ENCODE measurements at places on chromosomes 7 and 10.
A peak's percentile ranks its signal among the peaks of the same experiment; 100 is the strongest.

- H3K27me3 ChIP-seq, result no peaks in the 10 kb centered on the region
- H3K36me3 ChIP-seq, result no peaks in the 10 kb centered on the region
- H3K4me1 ChIP-seq, result no peaks in the 10 kb centered on the region
- no peak overlapping the region for H3K4me3 ChIP-seq
- no peak overlapping the region for H3K27ac ChIP-seq
- no peak for DNase-seq
Observed at GRCh38 chr10:16933783-16934182, 116.6 kb upstream of the RSU1 start.

- DNase-seq, result peak; percentile 58
- peaks cover 75% of the 10 kb centered on the region for H3K36me3 ChIP-seq
- H3K27me3 ChIP-seq, result no peaks in the 10 kb centered on the region
- peak overlapping the region; percentile 52 for H3K4me3 ChIP-seq
- H3K27ac ChIP-seq, result peak overlapping the region; percentile 95
- H3K4me1 ChIP-seq, result peaks cover 85% of the 10 kb centered on the region
Observed at GRCh38 chr10:69344591-69345252, 66.4 kb downstream of the HK1 start.

DNA sequence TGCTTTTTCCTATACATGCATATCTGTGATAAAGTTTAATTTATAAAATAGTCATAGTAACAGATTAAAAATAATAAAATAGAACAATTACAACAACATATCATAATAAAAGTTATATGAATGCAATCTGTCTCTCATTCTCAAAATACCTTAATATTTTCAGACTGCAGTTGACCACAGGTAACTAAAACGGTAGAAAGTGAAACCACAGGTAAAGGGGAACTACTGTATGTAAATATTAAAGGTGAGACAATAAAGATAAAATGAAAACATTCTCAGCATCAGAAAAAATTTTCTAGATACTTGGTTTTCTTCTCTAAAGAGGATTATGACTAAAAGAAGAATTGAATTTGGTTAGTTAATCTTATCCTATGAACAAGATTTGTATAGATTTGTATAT, 6.0 kb downstream of the FKBP14 start:
- peaks cover 5% of the 10 kb centered on the region for H3K36me3 ChIP-seq
- no peak overlapping the region for H3K27ac ChIP-seq
- no peak overlapping the region for H3K4me3 ChIP-seq
- DNase-seq, result no peak
- no peaks in the 10 kb centered on the region for H3K27me3 ChIP-seq

GRCh38 chr7:672891-673290, 53.6 kb upstream of the DNAAF5 start:
- peaks cover 42% of the 10 kb centered on the region for H3K36me3 ChIP-seq
- no peak overlapping the region for H3K27ac ChIP-seq
- no peak overlapping the region for H3K4me3 ChIP-seq

GRCh38 chr10:112585960-112586359, 138.9 kb downstream of the VTI1A start:
- H3K4me3 ChIP-seq, result no peak overlapping the region
- no peaks in the 10 kb centered on the region for H3K27me3 ChIP-seq
- H3K36me3 ChIP-seq, result peaks cover 4% of the 10 kb centered on the region
- no peak overlapping the region for H3K27ac ChIP-seq
- no peak for DNase-seq

GRCh38 chr7:114922026-114922651, at the start of gene MDFIC:
Gene MDFIC (plus strand): TSS chr7:114922094. CDS start chr7:114923034, 940 bp downstream.
- H3K27me3 ChIP-seq, result no peaks in the 10 kb centered on the region
- DNase-seq, result peak; percentile 62
- H3K4me3 ChIP-seq, result peak within 1 kb of the TSS; percentile 97
- peaks cover 37% of the 10 kb centered on the region for H3K4me1 ChIP-seq

GRCh38 chr10:1454951-1455350, 282.4 kb downstream of the ADARB2 start:
- peaks cover 4% of the 10 kb centered on the region for H3K27me3 ChIP-seq
- H3K36me3 ChIP-seq, result no peaks in the 10 kb centered on the region
- no peak overlapping the region for H3K4me3 ChIP-seq
- no peak for DNase-seq

- H3K36me3 ChIP-seq, result peaks cover 29% of the 10 kb centered on the region
- no peaks in the 10 kb centered on the region for H3K27me3 ChIP-seq
- H3K4me1 ChIP-seq, result peaks cover under 1% of the 10 kb centered on the region
- DNase-seq, result no peak
- no peak overlapping the region for H3K27ac ChIP-seq
Observed at GRCh38 chr7:156764016-156764669, 123.6 kb downstream of the RNF32 start.

- H3K4me3 ChIP-seq, result no peak overlapping the region
- H3K27ac ChIP-seq, result no peak overlapping the region
- no peaks in the 10 kb centered on the region for H3K4me1 ChIP-seq
- no peak for DNase-seq
Observed at GRCh38 chr10:20712774-20713173, 184.3 kb downstream of the NEBL start.

DNA sequence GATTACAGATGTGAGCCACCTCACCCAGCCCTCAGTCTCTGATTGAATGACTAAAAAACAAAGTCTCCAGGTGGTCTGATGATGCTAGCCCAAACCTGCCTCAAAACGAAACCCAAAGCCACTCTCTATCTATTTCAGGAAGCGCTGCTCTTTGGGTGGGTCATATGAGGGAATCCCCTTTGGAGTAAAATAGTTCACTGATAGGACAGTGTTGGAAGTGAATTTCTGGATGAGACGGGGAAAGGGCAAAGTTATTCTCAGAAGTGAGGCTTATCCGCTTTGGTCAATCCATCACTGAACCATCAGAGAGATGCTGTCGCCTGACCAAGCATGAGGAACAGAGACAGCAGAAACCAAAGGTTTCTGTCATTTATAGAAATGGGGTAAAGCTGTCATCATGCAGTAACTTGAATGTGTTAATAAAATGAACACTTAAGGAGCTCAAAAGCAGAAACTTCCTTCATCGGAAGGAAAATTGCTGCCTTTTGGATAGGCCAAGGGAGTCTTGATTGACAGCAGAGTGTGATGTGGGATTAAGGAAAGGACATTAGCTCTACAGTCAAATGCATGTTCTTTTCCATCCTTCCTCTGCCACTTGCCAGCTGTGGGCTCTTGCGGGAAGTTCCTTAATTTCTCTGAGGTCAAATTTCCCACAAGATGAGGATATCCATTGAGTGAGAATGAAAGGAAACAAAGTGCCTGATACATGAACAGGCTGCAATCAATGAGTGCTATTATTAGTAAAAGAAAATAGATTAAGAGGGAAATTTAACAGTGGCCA, 64.9 kb upstream of the C1QL3 start:
- H3K4me1 ChIP-seq, result no peaks in the 10 kb centered on the region
- H3K4me3 ChIP-seq, result no peak overlapping the region
- DNase-seq, result no peak
- H3K27ac ChIP-seq, result no peak overlapping the region
- peaks cover 1% of the 10 kb centered on the region for H3K27me3 ChIP-seq

- H3K4me3 ChIP-seq, result no peak overlapping the region
- no peak overlapping the region for H3K27ac ChIP-seq
- H3K4me1 ChIP-seq, result no peaks in the 10 kb centered on the region
- DNase-seq, result no peak
- H3K27me3 ChIP-seq, result no peaks in the 10 kb centered on the region
Observed at GRCh38 chr7:30657131-30657530, 25.1 kb downstream of the CRHR2 start.

DNA sequence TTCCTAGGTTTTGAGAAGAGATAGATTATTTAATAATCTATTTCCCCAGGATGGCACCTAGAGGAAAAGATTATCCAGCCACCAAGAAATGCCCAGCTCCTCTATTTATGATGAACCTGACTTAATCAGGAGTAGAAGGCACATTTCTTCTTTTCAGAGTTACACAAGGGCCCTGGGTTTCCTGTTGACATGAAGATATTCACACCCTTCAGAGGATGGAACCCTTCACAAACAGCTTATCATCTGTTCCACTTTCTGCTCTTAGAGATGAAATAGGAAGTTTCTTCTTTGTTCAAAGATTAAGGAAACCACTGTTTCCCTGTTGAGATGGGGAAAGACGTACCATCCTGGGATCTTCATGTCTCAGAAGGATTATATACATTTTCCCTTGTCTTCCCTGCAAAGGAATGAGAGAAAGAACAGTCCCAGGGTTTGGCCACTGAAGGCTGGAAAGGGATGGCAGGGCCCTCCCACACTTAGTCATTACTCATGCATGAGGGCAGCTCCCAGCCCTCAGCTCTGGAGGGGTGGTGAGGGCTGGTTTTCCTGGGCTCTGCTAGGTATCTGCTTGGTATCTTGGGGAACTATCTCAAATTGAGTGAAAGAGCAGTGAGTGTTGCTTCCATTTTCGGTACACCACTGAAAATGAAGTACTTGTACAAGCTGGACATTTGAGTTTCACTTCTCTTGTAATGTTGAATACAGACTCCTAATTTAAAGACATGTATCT, 64.0 kb downstream of the MTPAP start:
- H3K27me3 ChIP-seq, result no peaks in the 10 kb centered on the region
- peaks cover 7% of the 10 kb centered on the region for H3K4me1 ChIP-seq
- no peak overlapping the region for H3K4me3 ChIP-seq
- no peaks in the 10 kb centered on the region for H3K36me3 ChIP-seq

- DNase-seq, result no peak
- no peaks in the 10 kb centered on the region for H3K36me3 ChIP-seq
- no peak overlapping the region for H3K4me3 ChIP-seq
- no peak overlapping the region for H3K27ac ChIP-seq
- H3K4me1 ChIP-seq, result peaks cover 3% of the 10 kb centered on the region
- no peaks in the 10 kb centered on the region for H3K27me3 ChIP-seq
Observed at GRCh38 chr7:76383089-76383944, 24.5 kb upstream of the YWHAG start.

DNA sequence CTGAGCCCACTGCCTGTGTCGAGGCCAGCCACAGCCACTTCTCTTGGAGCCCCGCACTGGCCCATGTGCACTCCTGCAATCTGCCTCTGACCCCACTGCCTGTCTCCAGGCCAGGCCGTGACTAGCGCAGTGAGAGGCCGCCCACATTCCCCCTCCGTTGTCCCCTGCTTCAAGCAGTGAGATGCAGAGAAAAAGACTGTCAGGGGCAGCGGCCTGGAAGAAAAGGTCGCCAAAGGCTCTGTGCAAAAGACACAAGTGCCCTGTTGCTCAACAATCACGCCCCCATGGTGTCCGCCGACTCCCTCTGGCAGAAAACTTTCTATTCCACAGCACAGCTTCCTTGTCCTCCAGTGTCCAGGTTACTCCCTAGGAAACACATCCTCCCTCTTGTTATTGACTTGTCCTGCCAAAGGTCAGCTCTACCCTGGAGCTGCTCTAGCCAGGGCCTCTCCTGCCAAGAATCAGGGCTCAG, 9.9 kb downstream of the FAM131B start:
- DNase-seq, result no peak
- H3K4me1 ChIP-seq, result no peaks in the 10 kb centered on the region
- H3K27me3 ChIP-seq, result peaks cover 22% of the 10 kb centered on the region
- no peaks in the 10 kb centered on the region for H3K36me3 ChIP-seq

- no peaks in the 10 kb centered on the region for H3K36me3 ChIP-seq
- no peak for DNase-seq
- no peaks in the 10 kb centered on the region for H3K27me3 ChIP-seq
- no peak overlapping the region for H3K27ac ChIP-seq
- no peak overlapping the region for H3K4me3 ChIP-seq
Observed at GRCh38 chr10:127492607-127493250, 56.4 kb upstream of the NPS start.

GRCh38 chr10:33276282-33276923, 58.1 kb downstream of the NRP1 start:
- no peak overlapping the region for H3K27ac ChIP-seq
- H3K4me1 ChIP-seq, result no peaks in the 10 kb centered on the region
- no peaks in the 10 kb centered on the region for H3K36me3 ChIP-seq
- DNase-seq, result no peak

DNA sequence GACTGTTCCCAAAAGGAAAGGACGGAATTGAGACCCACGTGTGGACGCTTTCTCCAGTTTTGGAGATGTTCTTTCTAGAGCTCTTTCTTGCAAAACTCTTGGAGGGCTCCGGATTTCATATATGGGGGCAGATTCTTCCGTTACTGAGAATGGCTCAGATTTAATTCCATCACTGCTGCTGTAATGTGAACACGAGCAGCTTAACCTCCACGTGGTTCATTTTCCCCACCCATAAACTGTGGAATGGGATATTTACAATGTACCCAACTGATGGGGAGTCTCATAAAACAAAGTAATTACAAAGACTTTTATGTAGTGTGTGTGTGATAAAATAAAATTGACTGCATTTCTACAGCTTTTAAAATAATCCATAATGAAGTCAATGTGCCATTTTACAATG, 15.1 kb upstream of the MSRB2 start:
- no peaks in the 10 kb centered on the region for H3K4me1 ChIP-seq
- peaks cover 36% of the 10 kb centered on the region for H3K27me3 ChIP-seq
- no peak overlapping the region for H3K27ac ChIP-seq
- no peak for DNase-seq
- no peaks in the 10 kb centered on the region for H3K36me3 ChIP-seq

- no peak overlapping the region for H3K4me3 ChIP-seq
- peaks cover 62% of the 10 kb centered on the region for H3K36me3 ChIP-seq
- H3K27me3 ChIP-seq, result no peaks in the 10 kb centered on the region
- no peak for DNase-seq
- peaks cover 55% of the 10 kb centered on the region for H3K4me1 ChIP-seq
- H3K27ac ChIP-seq, result no peak overlapping the region
Observed at GRCh38 chr7:6443372-6443941, 4.3 kb downstream of the DAGLB start.

GRCh38 chr10:133215586-133215985, 14.4 kb upstream of the UTF1 start:
- no peaks in the 10 kb centered on the region for H3K36me3 ChIP-seq
- no peak overlapping the region for H3K4me3 ChIP-seq
- H3K27me3 ChIP-seq, result no peaks in the 10 kb centered on the region

GRCh38 chr7:1458683-1459511, at the start of gene MICALL2:
Gene MICALL2 (minus strand): TSS chr7:1459470. CDS start chr7:1459326, 144 bp downstream.
- H3K27ac ChIP-seq, result no peak within 1 kb of the TSS
- H3K27me3 ChIP-seq, result peaks cover 12% of the 10 kb centered on the region
- H3K4me3 ChIP-seq, result peak within 1 kb of the TSS; percentile 63
- H3K4me1 ChIP-seq, result peaks cover 15% of the 10 kb centered on the region

DNA sequence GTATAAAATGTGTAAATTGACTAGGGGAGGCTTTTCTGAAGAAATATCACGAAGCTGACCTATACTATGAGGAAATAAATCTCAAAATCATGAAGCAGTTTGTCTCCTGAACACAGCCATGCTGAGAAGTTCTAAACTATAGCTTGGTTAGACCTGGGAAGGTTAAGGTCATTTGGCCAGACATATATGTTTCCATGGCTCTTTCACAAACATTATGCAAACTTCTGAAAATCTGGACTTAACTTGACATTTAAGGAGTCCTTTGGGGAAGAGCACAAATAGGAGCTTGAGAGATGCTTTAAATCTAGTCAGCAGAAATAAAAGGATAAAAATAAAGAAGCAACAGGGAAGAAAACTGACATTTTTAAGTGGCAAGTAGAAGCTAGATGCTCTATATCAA, 115.9 kb upstream of the MEOX2 start:
- no peaks in the 10 kb centered on the region for H3K4me1 ChIP-seq
- H3K36me3 ChIP-seq, result no peaks in the 10 kb centered on the region
- no peak overlapping the region for H3K4me3 ChIP-seq
- no peak for DNase-seq
- no peak overlapping the region for H3K27ac ChIP-seq

- no peaks in the 10 kb centered on the region for H3K27me3 ChIP-seq
- H3K4me1 ChIP-seq, result peaks cover 8% of the 10 kb centered on the region
Observed at GRCh38 chr7:135434047-135434446, 75.9 kb downstream of the CNOT4 start.
